ENCODE measurements at places on chromosomes 2 and 18.

- DNase-seq: no peak
These were observed 73.5 kb downstream of the HNRNPLL start for GRCh38 chr2:38529208-38529607.

DNA sequence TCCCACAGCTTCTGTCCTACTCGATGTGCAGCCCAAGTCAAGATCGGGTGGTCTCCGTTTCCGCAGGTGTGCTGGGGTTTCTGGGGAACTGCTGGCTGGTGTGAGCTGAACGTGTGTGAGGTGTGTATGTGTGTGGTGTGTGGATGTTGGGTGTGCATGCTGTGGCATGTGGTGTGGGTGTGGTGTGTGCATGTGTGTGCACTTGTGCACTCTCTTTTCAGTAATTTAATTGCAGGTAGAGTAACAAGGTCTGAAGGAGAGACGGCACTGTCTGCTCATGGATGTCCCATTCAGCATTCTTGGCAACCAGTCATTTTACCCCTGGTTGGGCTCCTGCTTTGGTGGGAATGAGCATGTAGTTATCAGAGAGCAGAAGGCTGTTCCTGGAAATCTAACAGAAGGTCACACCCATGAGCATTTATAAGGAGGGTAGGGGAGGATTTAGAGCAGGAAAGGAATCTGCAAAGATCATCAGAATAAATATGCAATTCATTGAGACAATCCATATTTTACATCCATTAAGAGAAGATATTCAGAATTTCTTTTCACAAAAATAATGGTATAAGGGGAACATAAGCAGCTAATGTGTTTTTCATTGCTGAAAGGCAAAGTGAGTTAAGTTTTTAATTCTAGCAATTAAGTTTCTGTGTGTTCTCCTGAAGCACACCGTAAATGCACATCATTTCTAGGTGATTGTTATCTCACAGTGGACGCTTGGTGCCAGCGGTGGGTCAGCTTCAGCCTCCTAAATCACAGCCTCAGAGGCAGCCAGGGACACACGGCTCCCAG is 60.7 kb downstream of the ADI1 start:
- DNase-seq: no peak

DNA sequence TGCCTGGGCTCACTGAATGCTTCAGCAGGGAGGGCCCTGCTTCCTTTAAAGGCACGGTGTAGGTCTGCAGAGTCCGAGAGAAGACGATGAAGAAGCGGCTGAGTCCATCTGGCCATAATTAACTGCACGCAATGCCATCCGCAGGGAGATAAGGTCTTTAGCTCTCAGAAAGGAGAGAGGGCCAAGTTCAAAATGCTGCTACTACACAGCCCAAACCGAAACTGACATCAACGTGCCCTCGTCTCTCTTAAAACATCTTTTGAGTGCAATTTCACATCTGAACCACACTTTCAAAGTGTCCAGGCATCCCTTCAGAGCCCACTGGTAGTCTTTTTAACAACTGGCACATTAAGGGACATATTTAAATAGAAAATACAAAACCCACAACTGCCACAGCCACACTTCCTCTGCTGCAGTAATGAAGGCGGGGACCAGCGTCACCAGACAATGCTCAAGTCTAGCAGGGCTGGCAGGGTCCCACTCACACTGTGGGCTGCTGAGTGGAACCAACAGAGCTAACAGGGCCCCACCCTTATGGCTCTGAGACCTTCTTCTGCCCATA is 35.8 kb downstream of the ST3GAL5 start:
- no peak for DNase-seq

DNA sequence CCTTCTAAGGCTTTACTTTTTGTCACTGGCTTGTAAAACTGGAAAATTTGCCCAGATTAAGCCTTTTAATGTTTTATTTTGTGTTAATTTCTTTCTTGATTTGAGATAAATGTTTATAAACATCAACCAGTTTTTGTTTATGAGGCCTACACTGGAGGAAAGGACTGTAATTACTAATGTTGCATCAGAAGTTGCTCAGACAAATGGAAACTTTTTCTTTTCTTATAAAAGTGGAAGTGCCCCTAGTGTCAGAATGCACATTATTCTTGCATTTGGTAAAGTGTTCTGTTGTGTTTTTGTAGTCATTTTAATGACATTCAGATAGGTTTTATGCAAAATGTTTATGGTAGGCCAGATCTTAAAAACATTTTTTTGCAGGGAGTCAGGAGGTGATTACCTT is 25.3 kb downstream of the LCLAT1 start:
- no peak for DNase-seq

DNA sequence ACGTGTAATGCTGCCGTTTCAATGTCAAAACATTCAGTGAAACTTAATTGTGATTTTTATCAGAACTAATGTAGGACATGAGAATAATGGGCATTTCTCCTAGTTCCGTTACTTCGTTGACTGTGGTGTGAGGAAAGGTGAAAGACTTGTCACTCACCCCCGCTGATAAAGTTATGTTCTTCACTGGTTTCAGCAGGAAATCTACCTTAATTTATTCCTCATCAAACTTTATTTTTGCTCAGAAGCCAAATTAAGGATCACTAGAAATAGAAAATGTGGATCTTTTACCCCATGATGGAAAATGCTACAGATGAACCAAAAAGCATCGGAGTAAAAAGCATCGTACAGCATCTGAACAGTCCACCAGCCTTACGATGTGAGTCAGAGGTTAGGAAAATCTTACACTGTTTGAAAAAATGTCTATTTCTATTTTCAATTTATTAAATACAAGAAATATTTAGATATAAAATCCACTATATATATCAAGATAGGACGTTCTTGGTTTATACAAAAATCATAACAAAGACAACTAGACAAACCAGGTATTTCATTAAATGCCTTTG is 1.0 kb upstream of the ROCK1 start:
- DNase-seq: no peak

DNA sequence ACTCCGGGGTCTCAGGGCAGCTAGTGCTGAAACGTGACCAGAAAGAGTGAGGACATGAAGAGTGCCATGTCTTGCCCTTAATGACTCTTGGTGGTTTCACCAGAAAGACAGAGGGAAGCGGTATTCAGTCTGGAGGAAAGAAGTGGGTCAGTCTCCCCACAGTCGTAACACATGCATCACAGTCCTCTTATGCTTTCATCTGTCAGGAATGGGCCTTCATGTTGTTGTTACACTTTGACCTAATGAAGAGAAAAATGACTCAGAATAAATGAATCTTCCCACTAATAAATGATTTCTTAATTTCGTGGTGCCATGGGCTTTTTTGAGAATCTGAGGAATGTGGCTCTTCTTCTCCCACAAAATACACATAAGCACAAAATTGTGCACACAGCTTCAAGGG is 103.2 kb downstream of the SLC8A1 start:
- DNase-seq: no peak

DNA sequence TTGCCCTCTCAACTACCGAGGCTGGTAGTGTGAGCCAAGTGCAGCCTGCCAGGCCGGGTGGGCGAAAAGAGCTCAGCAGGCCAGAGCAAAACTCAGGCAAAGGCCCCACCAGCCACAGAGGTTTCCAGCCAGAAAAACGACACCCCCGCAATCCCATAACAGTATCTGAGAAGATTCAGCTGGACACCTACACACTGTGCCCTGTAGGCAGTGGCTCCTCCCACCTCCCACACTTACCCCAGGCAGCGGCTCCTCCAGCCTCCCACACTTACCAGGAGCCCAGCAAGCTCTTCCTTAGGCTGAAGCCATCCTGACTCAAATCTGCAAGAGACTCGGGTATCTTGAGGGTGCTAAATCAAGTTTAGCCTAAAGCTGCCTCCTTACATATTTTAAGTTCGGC is 15.6 kb upstream of the TMEM18 start:
- no peak for DNase-seq

GRCh38 chr2:11286749-11287148 is 57.7 kb downstream of the ROCK2 start:
- no peak for DNase-seq

DNA sequence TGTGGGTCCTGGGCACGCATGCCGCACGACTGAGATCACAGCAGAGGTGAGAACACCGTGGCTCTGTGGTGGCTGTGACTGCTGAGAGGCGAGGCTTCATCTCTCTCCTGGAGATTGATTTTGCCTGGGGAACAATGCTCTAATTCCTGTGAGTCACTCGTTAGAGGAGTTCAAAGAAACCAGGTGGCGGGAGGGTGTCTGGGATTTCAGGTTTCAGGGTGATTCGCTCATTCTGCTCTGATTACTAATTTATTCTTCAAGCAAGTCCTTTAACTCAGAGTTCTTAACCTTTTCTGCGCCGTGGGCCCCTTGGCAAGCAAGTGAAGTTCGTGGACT is 56.3 kb downstream of the GLI2 start:
- no peak for DNase-seq

GRCh38 chr18:13606604-13607254 is 119.6 kb downstream of the FAM210A start:
- no peak for DNase-seq

GRCh38 chr18:28952339-28952738 is 775.4 kb upstream of the CDH2 start:
- DNase-seq: no peak

- DNase-seq: no peak
These were observed 204.4 kb upstream of the RASGRP3 start for GRCh38 chr2:33272001-33272400.

DNA sequence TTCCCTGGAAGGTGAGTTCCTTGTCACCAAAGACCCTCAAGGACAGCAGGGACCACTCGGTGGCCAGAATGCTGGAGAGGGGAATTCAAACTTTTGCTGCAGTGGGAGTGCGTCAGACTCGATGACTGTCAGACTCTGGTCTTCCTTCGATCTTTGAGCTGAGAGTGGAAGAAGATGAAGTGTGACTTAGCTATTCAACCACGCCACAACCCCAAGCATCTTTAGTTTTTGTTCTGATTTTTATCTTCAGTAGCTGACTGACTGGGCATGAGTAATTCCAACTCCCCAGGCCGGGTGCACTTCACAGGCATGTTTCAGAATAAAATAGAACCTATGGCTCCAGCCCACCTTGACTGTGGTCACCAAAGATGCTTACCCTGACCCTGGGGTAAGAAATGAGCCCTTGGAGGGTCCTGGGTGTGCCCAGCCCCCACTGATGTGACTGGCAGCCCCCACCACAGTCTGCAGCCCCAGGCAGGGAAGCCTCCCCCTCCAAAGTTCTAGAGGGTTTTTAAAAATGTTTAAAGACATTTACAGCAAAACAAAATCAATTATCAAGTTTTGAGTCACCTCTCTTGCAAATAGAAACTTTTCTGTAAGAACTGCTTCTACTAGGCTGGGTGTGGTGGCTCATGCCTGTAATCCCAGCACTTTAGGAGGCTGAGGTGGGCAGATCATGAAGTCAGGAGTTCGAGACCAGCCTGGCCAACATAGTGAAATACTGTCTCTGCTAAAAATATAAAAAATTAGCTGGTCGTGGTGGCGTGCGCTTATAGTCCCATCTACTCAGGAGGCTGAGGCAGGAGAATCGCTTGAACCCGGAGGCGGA is 24.9 kb upstream of the YWHAQ start:
- DNase-seq: no peak

All from right renal cortex interstitium (tissue), 3 donors.